Fibroblast of mammary gland (primary cell): ENCODE measurements at places on chromosomes 12 and 14.

- DNase-seq = peak; percentile 77
Measured at GRCh38 chr14:37230551-37231194, 32.9 kb downstream of the MIPOL1 start.

GRCh38 chr14:93212432-93212831 lies 5.4 kb downstream of the UBR7 start:
- no peak for DNase-seq

- no peak for DNase-seq
Measured at GRCh38 chr12:1189163-1189562, 198.1 kb downstream of the ERC1 start.

- peak; percentile 20 for DNase-seq
Measured at GRCh38 chr14:59465316-59466135, at the start of gene GPR135. TSS of gene GPR135 (minus strand) at chr14:59465380. CDS start at chr14:59465226, 154 bp downstream.

DNA sequence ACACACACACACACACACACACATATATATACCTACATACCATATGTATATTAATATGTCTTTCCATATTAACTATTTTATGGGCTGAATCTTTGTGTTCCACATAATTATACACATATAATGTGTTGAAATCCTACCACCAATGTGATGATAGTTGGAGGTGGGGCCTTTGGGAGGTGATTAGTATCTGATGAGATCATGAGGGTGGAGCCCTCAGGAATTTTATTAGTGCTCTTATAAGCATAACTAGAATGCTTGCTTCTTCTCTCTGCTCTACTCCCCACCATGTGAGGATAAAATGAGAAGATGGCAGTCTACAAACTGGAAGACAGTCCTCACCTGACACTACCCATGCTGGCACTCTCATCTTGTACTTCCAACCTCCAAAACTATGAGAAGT lies 1193.5 kb upstream of the FLRT2 start:
- DNase-seq = no peak

- no peak for DNase-seq
Measured at GRCh38 chr14:79670811-79671210, 540.5 kb downstream of the DIO2 start.

DNA sequence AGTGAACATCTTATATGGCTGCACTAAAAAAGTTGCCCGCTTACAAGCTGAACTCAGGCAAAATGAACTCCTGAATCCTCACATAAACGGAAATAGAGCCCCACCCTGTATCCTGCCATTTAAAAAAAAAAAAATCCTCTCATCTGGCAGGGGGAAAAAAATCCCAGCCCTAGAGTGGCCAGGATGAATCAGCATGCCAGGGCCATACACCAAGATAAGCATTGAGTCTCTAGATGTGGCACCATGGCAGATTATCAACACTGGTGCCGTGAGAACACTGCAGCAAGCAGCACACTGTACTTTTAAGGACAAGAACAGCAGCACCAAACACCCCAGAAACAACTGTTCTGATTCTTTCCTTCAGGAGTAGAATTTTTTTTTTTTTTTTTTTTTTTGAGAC lies 65.5 kb downstream of the RASSF3 start:
- DNase-seq = peak; percentile 25

DNA sequence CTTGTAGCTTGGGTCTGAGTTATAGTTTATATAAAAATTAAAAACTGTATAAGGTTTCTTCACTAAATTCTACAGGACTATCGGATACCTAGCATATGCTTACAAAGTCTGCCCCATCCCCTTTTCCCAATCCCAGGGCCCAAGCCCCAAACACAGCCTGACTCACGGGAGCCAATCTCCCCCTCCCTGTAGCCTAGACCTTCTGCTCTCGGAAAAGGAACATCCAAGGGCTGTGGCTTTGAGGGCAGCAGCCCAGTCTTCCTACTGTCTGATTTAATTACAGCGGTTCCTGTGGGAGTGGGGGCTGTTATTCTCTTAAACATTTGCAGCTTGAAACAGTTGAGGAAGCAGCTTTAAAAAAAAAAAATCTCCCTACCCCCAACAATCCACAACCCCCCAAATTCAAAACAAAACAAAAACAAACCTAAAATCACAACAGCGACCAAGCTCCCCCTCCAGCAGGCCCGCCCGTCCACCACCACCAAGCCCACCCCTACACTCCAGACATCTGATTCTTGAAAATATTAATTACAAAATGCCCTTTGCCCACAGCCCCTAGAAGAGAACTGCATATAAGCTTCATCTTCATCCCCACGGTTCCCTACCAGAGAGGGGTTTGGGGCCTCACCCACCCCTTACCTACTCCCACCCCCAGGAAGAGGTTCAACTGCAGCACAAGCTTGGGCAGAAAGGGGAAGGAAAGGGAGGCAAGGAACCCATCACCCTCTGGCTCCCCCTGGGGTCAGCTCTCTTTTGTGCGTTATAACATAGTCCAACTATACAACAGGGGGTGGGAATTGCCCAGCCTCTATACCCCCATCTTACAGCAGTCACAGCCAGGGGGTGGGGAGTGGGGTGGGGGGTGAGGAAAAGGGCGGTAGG lies 1.1 kb upstream of the PRKAG1 start:
- peak; percentile 59 for DNase-seq

GRCh38 chr14:73833530-73834260 lies 17.9 kb upstream of the PTGR2 start:
- peak; percentile 36 for DNase-seq

GRCh38 chr12:114414031-114414865 lies 8.3 kb upstream of the TBX5 start:
- DNase-seq = no peak

DNA sequence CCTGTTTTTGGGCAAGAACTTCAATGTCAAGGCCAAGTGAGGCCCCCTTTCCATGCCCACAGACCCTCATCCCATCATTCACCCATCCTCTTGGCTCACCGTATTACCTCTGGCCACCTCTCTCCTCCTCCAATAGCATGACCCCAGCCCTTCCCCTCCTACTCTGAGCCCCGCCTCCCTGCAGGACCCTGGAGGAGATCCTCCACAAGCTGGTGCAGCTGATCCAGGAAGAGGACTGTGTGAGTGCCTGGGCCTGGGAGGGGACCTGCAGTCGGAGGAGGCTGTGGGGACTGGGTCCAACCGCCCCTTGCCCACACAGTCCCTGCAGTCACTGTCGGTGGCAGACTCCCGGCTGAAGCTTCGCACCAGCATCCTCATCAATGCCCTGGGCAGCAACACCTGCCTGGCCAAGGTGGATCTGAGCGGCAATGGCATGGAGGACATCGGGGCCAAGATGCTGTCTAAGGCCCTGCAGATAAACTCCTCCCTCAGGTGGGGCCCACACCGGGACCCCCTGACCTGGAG lies 7.2 kb downstream of the CARMIL3 start:
- DNase-seq = no peak

DNA sequence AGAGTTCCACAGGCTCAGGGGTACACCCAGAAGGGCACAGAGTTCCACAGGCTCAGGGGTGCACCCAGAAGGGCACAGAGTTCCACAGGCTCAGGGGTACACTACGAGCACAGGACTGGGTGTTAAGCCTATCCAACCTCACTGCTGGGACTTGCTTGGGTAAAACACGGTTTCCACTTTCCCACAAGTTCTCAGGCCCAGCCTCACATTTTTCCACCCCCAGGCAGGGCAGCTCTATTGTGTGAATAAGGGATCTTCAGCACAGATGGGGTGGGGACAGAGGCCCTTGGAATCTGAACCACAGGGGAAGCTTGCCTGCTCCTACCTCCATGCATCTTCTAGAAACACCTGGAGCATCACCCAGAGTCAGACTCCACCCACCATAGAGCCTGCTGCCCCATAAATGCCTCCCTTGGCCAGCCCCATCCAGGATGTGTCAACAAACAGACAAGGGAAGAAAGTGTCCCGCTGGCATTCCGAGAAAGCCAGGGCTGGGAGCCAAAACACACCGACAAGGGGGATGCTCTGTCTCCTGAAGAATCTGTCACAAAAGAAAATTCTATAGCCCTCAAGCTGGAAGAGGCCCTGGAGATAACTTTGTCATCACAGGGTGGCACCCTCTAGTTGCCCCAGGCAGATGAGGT lies 4.8 kb downstream of the CRACR2A start:
- DNase-seq = no peak

- DNase-seq = peak; percentile 96
Measured at GRCh38 chr12:79983492-79983891, 48.6 kb upstream of the PPP1R12A start.

- DNase-seq = peak; percentile 45
Measured at GRCh38 chr12:59453475-59453874, 142.4 kb upstream of the SLC16A7 start.

GRCh38 chr12:16198884-16199283 lies 78.6 kb downstream of the SLC15A5 start:
- DNase-seq = no peak

- no peak for DNase-seq
Measured at GRCh38 chr14:51260225-51260624, 20.2 kb downstream of the TMX1 start.
